Breast epithelium (tissue), 4 donors: ENCODE measurements at places on chromosomes 4 and X. TPM values are rescaled to one million over a fixed set of nuclear protein-coding genes. Genes with fewer than 3 reads are reported as not detected.

DNA sequence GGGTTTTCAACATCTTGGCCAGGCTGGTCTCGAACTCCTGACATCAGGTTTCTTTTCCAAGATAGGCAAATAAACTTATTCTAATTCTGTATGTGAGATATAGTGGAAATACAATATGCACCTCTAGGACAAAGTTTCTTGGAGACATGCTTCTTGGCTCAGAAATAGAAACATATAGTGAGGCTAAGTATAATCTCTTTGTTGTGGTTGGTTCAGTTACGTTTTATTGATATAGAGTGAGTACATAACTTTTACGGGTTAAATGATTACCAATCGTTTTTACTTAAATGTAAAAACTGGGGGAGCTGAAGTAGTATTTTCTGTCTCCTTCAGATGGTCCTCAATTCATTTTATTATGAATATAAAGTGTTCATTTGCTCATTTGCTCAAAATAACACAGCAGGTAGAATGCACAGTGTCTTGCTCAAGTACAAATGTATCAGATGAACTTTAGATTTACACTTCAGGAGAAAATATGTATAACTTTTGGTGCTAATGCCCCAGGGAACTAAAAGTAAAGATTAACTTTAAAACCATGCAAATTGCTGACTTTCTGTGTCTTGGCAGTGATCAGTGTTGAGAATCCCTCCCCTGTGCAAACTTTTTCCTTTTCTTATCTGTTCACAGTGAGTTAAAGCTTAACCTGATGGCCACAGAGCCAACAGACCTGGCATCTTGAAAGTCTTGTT is 77.6 kb downstream of the AFF1 start:
- no peak for DNase-seq

DNA sequence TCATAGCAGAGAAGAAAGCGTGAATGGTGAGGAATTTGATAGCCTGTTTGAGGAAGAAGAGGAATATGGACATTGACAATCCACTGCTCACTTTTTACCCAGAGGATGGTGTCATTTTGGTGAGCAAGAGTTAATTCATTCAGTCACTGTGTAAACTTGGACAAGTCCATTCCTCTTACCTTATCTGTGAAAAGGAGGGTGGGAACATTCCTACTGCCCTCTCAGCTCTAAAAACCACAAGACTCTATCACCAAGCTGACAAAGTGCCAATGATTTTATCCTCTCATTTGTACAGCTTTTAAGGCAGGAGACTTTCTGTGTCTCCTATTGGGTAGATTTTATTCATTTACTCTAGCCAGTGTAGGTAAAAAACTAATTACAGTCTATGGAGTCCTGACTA is 103.8 kb downstream of the LUZP4 start:
- no peak for DNase-seq

- no peak for DNase-seq
Measured at GRCh38 chrX:80285131-80285773, 135.0 kb upstream of the TENT5D start.

DNA sequence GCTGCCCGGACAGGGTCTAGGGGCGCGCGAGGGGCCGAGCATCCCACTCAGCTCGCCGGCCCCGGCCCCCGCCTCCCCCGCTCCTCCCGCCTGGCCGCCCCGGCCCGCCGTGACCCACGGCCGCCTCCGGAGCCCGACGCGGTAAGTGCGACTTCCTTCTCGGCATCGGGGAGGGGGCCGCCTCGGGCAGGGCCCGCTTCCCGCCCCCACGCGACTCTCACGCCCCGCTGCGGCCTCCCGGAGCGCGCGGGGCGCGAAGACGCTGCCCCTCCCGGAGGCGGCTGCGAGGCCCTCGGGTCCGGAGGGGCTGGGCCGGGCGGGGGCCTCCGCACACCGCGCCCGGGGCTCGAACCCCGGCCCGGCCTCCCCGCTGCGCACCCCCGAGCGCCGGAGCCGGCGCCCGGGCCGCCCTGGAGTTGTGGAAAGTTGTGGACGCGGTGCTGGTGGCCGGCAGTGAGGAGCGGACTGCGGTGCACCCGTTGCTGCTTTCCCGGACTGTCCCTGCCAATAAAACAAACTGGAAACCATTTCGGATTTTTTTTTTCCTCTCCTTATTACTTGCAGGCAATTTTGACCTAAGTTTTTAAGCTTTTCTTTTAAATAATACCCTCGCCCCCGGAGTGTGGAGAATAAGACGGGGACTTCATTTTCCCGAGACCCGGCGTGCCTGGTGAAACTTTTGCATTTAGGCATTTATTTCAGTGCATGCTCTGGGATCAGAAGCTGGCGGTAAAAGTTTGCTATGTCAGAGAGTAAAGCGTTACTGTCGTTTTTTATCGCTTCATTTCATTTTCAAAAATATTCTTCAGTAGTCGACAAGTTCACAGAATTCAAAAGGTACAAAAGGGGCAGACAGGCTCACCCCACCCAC is 13.0 kb upstream of the TMEM156 start:
- no peak for DNase-seq

- no peak for DNase-seq
Measured at GRCh38 chr4:185685804-185686203, 126.2 kb downstream of the SORBS2 start.

DNA sequence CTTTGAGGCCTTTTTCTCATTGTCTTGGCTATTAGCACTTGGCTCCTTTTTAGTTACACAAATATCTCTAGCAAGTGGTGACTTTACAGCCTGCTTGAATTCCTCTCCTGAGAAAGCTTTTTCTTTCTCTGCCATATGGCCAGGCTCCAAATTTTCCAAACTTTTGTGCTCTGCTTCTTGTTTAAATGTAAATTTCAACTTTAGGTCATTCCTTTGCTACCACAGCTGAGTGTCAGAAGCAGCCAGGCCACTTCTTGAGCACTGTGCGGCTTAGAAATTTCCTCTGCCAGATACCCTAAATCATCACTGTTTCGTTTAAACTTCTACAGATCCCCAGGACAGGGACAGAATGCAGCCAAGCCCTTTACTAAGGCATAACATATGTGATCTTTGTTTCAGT is 222.4 kb downstream of the FBXO8 start:
- DNase-seq: no peak

DNA sequence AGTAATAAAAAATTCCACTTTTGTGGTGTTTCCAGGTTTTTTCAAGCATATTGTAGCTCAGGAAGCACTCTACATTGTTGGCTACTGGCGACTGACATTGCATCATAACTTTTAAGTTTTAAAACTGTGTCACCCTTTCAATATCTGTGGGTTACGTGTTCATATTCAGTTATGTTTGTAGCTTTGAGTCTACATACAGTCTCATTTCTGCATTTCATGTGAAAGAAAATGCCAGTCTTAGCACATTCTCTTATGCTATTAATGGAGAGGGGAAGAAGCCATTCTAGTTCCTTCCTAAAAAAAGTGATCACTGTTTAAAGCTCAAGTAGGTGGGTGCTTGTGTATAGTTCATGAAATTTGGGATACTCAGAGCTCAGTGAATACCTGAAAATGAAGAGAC is 38.1 kb downstream of the DIAPH2 start:
- DNase-seq: no peak

DNA sequence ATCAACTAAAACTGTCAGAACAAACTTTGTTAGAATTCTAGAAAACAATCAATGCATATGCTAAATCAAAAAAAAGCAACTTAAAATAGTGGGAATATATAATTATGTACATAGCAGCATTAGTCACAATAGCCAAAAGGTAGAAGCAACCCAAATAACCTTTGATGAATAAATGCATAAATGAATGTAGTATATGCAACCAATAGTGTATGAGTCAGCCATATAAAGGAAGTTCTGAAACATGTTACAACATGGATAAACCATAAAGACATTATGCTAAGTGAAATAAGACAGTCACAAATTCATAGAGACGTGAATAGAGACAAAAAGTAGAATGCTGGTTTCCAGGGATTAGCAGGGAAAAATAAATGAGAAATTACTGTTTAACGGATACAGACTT is 762.8 kb upstream of the INTU start:
- DNase-seq: no peak

DNA sequence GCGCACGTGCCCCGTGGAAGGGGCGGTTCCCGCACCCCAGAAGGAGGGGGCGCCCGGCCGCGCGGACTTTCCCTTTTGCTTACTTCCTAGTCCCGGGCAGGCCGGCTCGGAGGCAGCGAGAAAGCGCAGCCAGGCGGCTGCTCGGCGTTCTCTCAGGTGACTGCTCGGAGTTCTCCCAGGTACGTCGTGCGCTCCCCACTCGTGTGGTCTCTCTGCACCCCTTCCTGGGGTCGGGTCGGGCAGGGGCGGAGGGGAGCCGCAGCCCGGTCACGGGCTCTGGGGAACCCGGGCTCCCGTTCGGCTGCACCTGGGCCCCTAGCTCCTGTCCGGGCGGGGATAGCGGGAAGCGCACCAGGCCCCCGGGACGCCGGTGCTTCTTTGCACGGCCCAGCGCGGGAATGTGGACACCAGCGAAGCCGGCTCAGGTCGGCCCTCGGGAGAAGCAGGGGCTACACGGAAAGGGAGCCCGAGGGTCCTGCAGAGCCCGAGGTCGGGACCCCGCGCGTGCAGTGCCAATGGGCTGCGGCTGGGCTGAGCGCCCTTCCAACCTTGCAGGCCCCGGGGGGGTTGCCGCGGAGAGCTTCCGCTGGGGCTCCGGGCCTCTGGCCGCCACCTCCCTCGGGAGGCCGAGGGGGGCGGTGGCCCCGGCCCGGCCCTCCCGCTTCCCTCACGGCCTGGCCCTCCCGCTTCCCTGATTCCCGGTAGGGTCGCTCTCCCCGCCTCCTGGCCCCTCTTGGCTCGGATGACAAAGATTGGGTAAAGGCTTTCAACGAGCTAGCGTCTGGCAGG is at the start of gene TLR2:
TSS of gene TLR2 (plus strand) at position 99 of the 789 bp plus-strand sequence. CDS start 18,628 bp downstream, outside the sequence.
- peak; percentile 58 for DNase-seq

- no peak for DNase-seq
Measured at GRCh38 chr4:125492957-125493356, 178.2 kb downstream of the FAT4 start.

- DNase-seq: no peak
Measured at GRCh38 chr4:152508386-152508785, 27.5 kb downstream of the FBXW7 start.

GRCh38 chrX:124289443-124289842 is 43.0 kb upstream of the TEX13D start:
- no peak for DNase-seq

DNA sequence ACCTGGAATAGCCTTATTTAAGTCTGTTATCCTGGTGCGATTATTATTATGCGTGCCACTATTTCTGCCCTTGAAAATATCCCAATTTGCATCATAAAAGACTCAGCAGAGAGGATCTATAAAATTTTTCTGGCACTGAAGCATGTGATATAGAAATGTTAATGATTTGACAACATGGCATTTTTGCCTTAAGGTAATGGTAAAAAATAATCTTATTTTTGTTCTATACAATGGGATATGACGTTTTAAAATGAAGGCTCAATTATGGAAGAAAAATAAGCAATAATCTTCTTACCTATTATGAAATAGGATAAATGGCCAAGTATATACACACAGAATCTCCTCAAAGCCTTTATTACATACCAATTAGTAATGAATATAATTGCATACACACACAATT is 113.5 kb downstream of the PDGFC start:
- DNase-seq: no peak

DNA sequence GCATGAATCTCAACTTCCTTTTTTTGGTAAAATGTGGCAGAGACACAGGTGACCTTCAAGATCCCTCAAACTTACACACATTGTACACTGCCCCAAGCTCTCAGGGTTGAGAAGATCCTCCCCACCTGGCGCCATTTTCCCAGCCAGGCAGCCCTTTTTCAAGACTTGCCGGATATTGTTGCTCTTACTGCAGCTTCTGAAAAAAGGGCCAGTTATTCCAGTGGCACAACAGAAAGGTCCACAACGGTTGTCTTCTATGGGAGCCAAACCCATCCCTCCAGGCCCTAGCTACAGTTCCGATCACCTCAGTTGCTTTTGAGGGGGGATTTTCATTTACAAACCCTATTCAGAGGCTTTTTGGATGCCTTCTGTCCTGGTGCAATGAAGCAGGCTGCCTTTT is 101.1 kb downstream of the CHIC2 start:
- DNase-seq: no peak

DNA sequence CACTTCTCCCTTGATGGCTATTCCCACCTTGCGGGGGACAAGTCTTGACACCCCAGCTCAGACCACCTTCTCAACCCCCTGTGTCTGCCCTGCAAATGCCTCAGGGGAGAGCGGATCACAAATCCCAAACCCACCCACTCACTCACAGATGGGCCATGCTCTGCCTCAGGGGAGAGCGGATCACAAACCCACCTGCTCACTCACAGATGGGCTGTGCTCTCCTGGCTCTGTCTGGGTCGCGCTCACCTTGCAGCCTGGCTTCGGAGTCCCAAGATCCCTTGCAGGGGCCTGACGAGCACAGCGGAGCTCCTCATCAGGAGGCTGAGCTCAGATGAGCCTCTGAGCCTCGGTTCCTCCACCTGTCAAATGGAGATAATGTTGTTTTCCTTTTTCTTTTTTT is 38.6 kb downstream of the HTRA3 start:
- peak; percentile 27 for DNase-seq

DNA sequence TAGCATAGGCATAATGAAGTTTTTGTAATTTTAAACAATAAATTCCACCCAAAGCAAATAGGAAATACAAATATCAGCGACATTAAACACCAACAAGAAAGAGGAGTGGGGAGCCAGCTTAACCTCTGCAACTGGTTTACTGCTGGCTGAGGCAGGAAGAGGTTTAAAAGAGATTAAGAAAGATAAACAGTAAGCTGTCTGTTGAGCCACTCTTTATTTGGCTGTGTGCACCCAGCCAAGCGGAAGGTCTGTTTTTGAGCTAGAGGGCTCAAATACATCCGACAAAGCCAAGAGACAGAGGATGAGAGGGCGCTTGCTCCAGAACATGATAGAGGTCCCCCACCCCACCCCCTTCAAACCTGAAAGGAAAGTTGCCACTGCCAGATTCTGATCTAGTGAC is 191.4 kb downstream of the MGST2 start:
- no peak for DNase-seq

Gene SLC34A2
- 7.0 TPM for total RNA-seq

Gene SOWAHD
- 1.9 TPM for total RNA-seq

Gene DCHS2
- not detected for total RNA-seq

Gene EREG
- total RNA-seq: 0.80 TPM

Gene NXF2B
- not detected for total RNA-seq

Gene PHEX
- 2.5 TPM for total RNA-seq
